Left lung (tissue), 14 donors: ENCODE measurements at places on chromosomes 16 and 17. TPM values are rescaled to one million over a fixed set of nuclear protein-coding genes. Genes with fewer than 3 reads are reported as not detected.

MT1H gene
- not detected for polyA plus RNA-seq

C17orf107 gene
- 0.63 TPM for polyA plus RNA-seq

FAHD1 gene
- polyA plus RNA-seq = 23.2 TPM

NHLRC4 gene
- 3.3 TPM for polyA plus RNA-seq

CES5A gene
- polyA plus RNA-seq = not detected
